Activated CD4-positive, alpha-beta T cell treated with anti-CD3 and anti-CD28 coated beads, Interleukin-2, amount 50 U/mL, for 1 hour (primary cell): ENCODE measurements at places on chromosomes 6 and 20.

DNA sequence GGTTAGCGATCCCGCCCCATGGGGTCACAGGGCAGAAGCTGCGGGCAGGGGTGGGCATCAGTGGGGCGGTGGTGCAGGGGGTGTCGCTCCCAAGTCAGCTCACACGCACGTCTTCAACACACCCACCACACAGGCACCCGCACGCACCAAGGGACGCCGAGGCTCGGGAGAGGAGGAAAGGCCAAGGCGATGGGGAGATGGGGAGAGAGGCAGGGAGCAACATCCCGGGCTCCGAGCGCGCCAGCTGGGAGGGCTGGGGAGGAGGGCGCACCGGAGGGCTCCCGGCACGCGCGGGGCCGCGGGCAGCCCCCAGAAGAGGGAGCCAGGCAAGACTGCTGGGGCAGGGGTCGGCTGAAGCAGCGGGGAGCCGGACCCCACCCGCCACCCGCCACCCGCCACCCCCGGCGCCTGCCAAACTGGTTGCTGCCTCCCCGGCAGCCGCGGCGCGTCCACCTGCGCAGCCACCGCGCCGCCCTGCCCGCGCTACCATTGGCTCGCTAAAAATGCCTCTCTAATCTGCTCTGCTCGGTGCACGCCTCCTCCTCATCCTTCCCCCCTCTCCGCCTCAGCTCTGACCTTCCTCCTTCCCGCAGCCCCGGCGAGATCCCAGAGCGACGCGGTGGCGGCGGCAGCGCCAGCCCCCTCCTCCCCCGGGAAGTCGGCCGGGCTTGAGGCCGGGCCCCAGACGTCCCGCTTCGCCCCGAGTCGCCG is at the start of gene PACSIN1:
Gene PACSIN1, plus strand, starts transcription at position 546 of the 711 bp plus-strand sequence. CDS start 60,230 bp downstream, outside the sequence.
- no peak for DNase-seq

GRCh38 chr6:125250511-125250910 is 51.3 kb downstream of the HDDC2 start:
- DNase-seq, result no peak

- DNase-seq, result no peak
Observed at GRCh38 chr6:36832313-36832712, 6.9 kb downstream of the CPNE5 start.

GRCh38 chr6:36659271-36659670 is 19.2 kb upstream of the CDKN1A start:
- no peak for DNase-seq

DNA sequence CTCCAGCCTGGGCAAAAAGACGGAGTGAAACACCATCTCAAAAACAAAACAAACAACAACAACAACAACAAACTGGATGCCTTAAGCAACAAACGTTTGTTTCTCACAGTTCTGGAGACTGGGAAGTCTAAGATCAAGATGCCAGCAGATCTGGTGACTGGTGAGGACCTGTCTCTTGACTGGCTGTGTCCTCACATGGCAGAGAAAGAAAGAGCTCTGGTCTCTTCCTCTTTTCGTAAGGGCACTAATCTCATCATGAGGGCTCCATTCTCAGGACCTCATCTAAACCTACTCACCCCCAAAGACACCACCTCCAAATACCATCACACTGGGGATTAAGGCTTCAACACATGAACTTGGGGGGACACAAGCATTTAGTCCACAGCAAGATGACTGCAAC is 13.5 kb upstream of the GFOD1 start:
- DNase-seq, result no peak

- no peak for DNase-seq
Observed at GRCh38 chr20:16615199-16615598, 42.0 kb upstream of the KIF16B start.

- no peak for DNase-seq
Observed at GRCh38 chr6:18681832-18682503, 294.8 kb downstream of the RNF144B start.

DNA sequence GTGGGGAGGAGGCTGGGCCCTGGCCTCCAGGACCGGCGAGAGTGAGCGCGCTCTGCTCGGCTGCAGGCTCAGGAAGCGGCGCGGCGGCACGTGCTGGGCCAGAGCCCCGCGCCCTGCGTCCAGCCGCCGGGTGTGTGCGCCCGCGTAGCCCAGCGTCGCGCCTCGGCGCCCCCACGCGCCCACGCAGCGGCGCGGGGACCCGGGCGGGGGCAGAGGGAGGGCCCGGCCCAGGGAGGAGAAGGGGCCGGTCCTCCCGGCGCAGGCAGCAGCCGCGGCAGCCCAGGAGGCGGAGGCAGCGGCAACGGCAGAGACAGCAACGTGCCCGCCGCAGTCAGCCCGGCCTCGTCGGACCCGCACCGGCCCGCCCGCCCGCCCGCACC is at the start of gene EYA2:
Gene EYA2, plus strand, starts transcription at position 265 of the 380 bp plus-strand sequence. CDS start 95,168 bp downstream, outside the sequence.
- no peak for DNase-seq

DNA sequence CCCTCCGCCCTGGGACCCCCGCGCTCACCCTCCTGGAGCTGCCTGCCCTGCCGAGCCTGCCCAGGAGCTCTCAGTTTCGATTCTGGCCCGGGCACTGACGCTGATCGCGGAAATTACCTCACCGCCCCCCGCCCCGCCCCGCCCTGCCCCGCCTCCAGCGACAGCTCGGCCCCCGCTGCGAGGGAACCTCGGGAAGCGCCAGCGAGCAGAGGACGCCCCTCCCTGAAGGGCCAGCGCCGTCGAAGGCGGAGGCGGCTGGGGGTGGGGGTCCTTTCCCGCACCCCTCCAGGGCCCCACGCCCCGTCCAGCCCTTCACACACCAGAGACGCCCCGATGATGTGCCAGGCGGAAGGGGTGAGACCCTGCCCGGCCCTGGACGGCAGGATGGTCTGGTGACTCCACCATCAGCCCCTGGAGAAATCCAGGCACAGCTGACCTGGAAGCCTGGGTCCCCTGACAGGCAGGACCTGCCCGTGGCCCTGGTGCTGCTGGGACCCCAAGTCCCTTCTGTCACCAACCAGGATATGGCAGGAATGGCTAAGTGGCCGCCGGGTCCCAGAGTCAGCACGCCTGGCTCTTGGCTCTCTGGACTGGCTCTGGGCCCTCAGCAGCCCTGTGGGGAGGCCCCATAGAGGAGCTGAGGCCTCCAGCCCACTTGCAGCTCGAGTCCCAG is at the start of gene HELZ2:
Gene HELZ2, minus strand, starts transcription at position 84 of the 673 bp plus-strand sequence. CDS start 1,854 bp downstream, outside the sequence.
- peak; percentile 66 for DNase-seq

- peak; percentile 49 for DNase-seq
Observed at GRCh38 chr20:51639206-51639832, 96.8 kb upstream of the NFATC2 start.

DNA sequence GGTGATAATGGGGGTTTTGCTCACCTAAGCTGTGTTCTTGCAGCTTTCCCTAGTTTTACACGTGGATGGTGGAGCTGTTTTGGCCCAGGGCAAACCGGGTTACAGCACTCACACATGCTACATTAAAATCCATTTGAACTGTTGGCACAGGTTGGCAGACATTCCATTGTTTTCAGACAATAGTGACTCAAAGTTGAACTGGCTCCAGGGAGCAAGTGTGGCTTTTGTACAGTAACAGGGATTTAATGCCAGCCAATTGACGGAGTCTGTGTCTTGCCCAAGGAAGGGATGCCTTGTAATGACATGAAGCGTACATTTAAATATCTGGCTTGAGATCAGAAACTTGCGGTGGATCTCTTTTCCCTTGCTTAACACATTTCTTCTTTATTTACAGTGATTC is 183.1 kb downstream of the DTNBP1 start:
- no peak for DNase-seq

GRCh38 chr20:1866834-1867233 is 28.4 kb upstream of the SIRPA start:
- DNase-seq, result no peak

DNA sequence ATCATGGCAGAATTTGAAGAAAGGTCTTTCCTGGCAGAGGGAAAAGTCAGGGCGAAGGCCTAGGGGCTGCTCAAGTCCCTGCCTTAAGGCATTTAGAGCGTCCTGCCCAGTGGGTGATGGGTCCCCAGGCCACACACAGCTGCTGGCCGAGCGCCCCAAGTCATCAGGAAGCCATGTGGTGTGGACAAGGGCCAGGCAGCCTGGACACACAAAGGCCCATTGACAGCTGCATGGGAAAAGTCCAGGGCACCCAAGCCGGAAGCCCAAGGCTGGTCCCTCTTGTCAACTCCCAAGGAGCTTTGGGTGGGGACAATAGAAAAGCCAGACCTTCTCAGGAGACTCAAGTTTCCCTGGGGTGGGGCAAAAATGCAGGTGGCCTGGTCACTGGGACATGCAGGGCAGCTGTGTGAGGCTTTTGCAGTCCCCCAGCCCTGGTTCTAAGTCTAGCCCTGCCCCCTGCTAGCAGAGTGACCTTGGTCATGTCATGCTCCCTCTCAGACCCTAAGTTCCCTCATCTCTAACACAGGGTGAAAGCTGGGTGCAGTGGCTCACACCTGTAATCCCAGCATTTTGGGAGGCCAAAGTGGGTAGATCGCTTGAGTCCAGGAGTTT is 44.3 kb upstream of the PTGIS start:
- DNase-seq, result no peak

DNA sequence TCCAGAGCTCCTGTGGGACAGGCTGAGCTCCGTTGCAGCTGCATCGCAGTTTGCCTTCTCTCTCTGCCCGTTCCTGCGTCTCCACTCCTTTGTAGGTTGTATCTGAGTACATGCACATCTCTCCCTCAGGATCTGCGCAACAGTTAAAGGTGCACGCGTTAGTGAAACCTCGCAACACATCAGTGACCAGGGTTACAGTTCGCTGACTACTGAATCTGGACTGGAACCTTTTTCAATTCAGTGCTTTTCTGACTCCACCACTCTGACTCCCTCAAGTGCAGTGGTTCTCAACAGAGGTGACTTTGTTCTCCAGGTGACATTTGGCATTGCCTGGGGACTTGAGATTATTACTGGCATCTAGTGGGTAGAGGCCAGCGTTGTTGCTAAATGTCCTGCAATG is 44.0 kb downstream of the UST start:
- no peak for DNase-seq

DNA sequence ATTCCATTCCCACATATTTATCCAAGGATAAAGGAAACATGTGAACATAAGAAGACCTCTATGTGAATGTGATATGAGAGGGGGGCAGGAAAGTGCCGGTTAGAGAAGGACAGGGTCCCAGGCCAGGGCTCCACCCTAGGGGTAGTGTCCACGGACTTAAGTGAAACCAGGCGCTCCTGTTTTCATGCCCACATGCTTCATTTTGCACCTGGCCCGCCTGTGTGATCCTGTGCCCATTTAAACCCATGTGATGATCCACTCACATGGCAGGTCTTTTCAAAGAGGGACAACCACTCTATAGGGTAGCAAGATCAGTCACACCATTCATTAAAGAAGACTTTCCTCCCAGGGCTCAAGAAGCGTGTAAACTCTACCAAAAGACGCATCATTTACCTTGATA is 865.3 kb upstream of the GJE1 start:
- DNase-seq, result no peak

DNA sequence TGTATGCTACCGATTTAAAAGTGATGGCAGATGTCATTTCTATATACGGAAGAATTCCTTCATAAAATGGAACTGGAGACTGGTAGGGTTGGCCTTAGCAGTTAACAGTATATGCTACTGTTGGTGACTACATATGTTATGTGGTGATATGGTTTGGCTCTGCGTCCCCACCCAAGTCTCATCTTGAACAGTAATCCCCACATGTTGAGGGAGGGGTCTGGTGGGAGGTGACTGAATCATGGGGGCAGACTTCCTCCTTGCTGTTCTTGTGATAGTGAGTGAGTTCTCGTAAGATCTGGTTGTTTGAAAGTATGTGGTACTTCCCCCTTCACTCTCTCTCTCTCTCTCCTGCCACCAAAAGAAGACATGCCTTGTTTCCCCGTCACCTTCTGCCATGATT is 29.6 kb downstream of the RGS17 start:
- no peak for DNase-seq

- DNase-seq, result no peak
Observed at GRCh38 chr20:3929713-3930060, 40.5 kb downstream of the PANK2 start.

- DNase-seq, result no peak
Observed at GRCh38 chr20:17083738-17084137, 143.1 kb upstream of the PCSK2 start.

- DNase-seq, result peak; percentile 0
Observed at GRCh38 chr6:12637960-12638641, 78.5 kb upstream of the PHACTR1 start.

DNA sequence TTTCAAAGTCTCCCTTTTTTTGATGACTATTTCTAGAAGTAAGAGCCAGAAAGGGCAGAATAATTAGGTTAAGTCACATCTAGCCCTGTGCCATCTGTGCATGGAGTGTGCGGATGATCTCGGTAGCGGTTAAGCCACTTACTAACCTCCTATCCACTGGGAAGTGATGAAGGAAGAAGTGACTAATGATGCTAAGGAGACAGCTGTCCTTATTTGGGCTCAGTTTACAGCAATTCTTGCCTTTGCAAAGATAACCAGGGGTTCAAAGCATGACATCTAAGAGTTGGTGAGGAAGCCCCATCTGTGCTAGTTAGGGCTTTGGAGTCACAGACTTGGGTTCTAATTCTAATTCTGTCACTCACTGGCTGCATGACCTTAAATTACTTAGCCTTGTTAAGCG is 62.4 kb upstream of the RREB1 start:
- DNase-seq, result no peak

DNA sequence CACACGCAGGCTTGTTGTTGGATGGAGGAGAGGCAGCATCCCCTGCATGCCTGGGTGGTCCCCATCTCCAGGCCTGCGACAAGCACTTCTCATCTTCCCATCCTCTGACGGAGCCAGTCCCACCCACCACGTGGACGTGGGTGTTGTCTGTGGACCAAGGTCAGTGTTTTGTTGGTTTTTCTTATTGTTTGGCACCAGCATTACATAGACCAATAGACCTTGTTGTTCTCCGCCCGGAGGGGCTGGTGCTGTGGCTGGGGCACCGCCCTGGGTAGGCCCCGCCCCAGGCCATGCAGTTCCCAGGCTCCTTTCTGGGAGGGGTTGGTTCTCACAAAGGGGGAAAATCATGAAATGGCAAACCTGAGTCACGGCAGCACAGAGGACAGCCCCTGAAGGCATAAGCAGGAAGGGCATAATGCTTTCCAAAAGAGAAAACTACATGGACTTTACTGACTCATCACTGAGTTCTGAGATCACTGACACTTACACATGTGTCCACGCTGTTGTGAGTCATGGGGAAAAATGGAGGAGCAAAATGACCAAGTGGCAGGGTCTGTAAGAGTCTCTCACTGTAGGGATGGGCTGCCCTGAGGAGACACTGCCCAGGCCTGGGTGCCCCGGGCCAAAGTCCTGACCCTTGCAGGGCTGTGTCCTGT is 90.8 kb downstream of the THBS2 start:
- no peak for DNase-seq

GRCh38 chr6:83042467-83043053 is 23.1 kb downstream of the UBE3D start:
- DNase-seq, result no peak

- DNase-seq, result no peak
Observed at GRCh38 chr6:165913676-165914570, 250.9 kb upstream of the PDE10A start.

GRCh38 chr6:153096792-153097191 is 34.3 kb downstream of the RGS17 start:
- DNase-seq, result no peak
